ENCODE measurements at places on chromosomes 6 and 20.
A peak's percentile ranks its signal among the peaks of the same experiment; 100 is the strongest.

GRCh38 chr6:24125980-24126379, at the start of gene NRSN1:
Gene NRSN1, plus strand, starts transcription at chr6:24126215. Its CDS starts 8,113 bp downstream, at chr6:24134328.
- peak; percentile 36 for DNase-seq

GRCh38 chr6:141501616-141502015, 631.1 kb upstream of the GJE1 start:
- no peak for DNase-seq

DNA sequence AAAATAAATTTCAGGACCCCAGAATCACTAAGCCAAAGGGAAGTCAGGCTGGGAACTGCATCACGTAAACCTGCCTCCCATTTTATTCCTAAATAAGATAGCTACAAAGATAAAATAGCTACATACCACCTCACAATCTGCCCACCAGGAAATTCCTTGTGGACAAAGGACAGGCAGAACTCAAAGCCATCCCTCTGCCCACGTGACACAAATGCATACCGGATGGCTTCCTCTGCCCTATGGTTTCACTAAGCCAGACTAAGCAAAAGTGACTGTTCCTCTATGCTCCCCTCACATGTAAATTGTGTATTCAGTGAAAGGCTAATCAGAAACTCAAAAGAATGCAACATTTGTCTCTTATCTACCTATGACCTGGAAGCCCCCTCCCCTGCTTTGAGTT, 15.0 kb downstream of the MBOAT1 start:
- DNase-seq, result no peak

DNA sequence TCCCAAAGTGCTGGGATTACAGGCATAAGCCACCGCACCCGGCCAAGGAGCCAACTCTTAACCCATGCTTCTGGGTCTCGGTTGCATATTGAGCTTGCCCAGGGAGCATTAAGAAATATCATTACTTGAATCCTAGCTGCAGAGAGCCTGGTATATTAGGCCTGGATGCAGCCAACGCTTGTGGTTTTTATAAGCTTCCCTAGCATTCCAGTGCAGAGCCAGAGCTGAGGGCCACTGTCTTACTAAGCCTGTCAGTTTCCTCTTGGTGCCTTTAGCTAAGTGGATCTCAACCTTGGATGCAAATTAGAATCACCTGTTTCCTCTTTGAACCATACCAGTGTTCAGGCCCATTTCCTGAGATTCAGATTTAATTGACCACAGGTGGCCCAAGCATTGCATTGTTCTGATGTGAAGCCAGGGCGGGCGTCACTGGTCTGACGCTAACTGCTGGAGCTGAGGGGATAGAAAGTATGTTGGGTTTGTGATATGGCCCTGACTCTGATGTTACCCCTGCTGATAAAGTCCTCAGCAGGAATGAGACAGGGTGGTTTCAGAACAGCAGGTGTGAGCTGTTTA, 76.3 kb downstream of the BTBD3 start:
- no peak for DNase-seq

GRCh38 chr20:56897318-56897957, 268.3 kb downstream of the TFAP2C start:
- DNase-seq, result no peak

GRCh38 chr6:93962566-93962965, 543.2 kb upstream of the EPHA7 start:
- DNase-seq, result no peak

- no peak for DNase-seq
Observed at GRCh38 chr6:110938171-110938570, 20.3 kb upstream of the GTF3C6 start.

DNA sequence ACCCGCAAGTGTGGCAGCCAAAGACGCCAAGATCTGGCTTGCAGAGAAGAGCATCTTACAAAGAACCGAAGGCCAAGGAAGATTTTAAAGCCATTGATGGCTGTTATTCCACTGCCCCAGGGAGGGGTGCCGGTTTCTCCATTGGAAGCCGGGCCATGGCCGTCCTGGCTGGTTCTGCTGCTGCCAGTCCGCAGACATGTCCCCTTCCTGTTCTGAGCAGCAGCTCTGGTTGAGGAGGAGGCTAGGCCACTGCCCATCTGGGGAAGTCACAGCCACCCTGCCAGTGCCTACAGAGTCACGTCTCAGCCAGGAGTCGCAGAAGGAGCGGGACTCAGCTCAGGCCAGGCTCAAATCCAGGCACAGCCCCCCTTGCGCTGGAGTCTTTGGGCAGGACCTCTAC, 42.6 kb upstream of the MRGBP start:
- no peak for DNase-seq

GRCh38 chr20:23050847-23051627, 1.6 kb upstream of the THBD start:
- peak; percentile 8 for DNase-seq

DNA sequence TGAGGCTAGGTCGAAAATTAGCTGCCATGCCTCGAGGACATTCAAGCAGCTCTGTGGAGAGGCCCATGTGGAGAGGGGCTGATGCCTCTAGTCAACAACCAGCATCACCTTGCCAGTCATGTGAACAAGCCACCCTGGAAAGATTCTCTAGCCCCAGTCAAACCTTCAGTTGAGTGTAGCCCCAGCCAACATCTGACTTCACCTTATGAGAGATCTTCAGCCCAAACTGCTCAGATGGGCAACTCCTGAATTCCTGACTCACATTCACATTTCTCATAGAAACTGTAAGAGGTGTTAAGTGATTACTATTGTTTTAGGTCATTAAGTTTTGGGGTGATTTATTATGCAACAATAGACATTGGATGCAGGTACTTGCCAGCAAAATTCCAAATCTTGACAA, 44.9 kb downstream of the GJA10 start:
- DNase-seq, result no peak

DNA sequence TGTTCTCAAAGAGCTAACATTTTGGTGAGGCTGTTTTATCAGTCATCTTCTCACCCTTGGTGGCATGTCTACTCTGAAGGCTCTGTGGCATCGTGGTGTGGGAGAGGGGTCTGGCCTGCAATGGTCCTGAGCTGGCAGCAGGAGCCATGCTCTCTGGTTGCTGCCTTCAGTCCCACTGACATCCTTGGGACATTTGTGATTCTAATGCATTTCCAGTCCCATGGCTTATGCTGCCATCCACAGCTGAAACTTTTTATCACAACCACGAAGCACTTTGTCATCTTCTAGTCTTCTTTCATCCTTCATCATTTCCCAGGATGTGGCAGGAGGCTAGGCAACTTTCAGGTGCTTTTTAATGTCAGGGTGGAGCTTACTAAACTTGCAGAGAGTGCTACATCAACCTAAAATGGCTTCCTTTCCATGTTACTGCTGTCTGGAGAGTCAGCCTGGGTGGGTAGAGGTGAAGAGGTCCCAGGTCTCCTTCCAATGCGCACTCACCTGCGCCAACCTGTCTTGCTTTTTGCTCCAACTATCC, 77.1 kb downstream of the GPR63 start:
- DNase-seq, result peak; percentile 26

GRCh38 chr6:14060971-14061370, 56.6 kb upstream of the CD83 start:
- no peak for DNase-seq

DNA sequence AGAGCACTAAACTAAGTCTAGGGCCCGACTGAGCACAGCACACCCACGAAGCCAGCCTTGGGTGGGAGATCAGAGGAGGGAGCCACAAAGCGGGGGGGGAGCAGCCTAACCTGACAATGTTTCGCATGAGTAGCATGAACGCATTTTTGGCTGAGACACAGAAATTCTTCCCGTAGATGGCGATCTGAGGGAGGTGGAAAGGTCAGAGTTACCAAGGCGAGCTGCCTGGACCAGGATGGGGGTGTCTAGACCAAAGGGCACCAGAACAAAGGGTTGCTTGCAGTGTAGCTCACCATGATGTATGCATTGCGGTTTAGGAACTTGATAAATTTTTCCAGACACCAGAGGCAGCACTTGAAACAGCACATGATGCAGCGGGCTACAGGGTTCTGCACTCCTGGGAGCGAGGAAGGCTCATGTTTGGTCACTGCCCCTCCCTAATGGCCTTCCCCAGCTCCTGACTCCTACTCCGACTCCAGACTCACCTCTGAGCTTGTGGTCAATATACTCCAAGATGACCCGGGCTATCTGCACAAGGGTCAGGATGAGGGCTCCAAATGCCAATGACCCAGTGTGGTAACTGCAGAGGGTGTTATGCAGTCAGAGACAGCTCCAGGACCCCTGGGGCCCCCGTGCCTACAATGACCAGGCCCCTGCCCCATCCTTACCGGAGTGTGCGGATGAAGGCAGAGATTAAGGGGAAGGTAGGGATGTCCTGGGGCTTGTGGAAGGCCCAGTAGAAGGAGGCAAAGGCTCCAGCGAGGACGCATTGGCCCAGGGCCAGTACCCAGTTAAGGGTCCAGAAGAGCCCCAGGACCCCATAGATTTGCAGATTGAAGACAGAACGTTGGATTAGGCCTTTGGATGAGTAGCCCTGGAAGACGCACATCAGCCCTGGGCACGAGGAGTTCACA, 2.8 kb upstream of the NEU1 start:
- DNase-seq, result no peak

GRCh38 chr6:66948106-66948505, 1241.1 kb upstream of the EYS start:
- no peak for DNase-seq

DNA sequence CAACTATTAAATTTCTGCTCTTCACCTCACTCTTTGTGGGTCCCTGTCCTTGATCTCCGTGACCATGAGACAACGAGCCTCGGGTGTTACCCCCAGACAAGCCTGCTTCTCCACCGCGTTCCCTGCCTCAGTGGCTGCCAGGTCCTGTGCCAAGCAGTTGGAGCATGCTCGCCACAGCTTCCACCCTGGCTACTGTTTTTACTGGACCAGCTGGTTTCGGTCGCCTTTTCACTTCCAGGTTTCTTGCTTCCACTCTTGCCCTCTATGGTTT, 5.6 kb downstream of the TP53RK start:
- DNase-seq, result no peak

DNA sequence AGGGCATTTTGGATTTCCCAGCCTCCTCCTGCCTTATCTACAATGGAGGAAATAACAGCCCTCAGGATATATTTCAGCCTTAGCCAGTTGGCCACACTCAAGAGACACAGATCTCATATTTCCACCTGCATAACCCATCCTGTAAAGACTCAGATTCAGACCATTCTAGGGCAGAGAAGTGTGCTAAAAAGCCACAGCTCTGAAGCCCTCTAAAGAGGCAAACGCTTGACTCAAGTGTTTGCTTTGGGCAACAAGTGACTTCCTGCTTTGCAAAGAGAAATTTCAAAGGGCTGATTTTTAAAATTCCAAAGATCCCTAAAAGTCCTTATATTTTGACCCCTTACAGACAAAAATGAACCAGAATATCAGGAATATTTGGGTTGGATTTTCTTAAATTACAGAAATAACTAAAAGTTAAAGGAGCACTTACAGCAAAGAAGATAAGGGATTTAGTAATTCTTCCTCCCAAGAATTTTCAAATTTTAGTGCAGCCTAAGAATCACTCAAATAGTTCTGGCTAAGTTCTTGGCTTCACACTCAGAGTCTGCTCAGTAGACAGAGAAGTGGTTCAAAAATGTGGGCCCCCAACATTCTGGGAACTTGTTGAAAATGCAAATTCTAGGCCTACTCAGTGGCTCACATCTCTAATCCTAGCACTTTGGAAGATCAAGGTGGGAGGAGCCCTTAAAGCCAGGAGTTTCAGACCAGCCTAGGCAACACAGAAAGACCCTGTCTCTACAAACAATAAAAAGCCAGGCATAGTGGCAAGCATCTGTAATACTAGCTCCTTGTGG, 18.9 kb upstream of the ADGRF5 start:
- DNase-seq, result no peak

DNA sequence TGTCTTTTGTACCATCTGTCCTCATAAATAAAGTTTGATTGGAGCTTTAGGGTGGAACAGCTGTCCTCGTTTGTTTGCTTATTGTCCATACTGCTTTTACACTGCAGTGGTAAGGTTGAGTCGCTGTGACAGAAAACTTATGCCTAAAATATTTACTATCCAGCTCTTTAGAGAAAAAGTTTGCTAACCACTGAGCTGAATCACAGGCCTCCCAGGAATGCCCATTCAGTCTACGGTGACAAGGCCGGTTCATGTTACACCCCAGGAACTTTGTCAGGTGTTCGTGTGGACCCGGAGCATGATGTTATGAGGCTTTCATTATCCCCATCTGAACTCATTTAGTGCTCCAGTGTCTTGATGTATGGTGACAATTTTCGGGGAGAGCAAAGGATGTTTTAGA, 401.1 kb downstream of the SAMD5 start:
- no peak for DNase-seq

- DNase-seq, result peak; percentile 19
Observed at GRCh38 chr20:53922901-53923314, 147.5 kb downstream of the BCAS1 start.

DNA sequence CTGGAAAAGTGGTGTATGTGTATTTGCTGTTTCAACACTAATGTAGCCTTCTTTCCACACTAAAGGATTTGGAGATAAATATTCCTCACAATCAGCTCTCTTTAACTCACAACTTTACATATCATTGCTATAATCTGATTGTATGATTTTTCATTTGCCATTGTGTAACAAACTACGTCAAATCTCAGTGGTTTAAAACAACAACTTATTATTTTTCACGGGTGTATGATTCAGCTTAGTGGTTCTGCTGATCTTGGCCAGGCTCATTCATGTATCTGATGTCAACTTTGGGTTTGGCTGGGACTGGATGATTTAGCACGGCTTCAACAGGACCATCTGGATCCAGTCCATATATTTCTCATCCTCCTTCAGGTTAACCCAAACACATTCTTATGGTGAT, 55.4 kb upstream of the TMX4 start:
- DNase-seq, result no peak

DNA sequence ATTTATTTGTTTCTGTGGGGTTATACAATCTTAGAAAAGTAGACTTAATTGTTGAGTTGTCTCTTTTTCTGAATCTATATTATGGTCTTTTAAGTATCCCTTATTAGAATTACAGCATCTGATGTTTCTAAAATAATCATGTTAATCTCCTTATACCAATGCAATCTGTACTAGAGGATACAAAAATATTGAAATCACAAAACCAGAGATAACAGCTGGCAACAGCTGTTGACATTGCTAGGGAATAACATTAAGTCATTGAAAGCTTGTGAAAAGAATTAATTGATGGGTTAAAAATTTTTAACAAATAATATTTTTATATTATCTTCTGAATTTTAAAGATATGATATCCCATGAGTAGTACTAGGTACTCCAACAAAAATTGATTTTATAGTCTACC, 162.6 kb downstream of the COL19A1 start:
- DNase-seq, result no peak

DNA sequence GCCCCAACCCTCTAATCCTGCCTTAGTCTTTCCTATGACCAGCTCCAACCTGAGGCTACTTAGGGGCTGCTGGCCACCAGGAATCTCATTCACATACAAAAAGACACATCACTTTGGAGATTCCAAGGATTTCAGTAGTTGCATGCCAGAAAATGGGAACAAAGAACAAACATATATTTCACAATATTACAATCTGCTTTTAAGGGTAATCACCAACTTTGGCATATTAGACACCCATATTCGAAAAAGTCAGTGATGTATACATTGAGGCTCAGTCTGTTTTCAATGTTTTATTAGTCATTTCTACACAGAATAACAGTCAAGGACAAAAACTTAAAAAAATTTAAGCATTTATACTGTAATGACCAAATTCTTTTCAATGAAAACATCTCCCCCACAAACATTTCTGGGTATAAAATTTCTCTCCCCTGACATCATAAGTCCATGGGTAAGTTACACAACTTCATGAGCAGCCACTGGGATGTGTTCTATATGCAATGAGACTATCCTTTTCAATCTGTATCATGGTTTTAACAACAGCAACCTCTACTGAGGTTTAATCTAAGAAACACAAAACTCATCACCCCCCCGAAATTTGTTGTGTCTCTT, 103.5 kb downstream of the MAP7 start:
- no peak for DNase-seq

GRCh38 chr6:47419621-47420020, 58.0 kb upstream of the CD2AP start:
- no peak for DNase-seq

- no peak for DNase-seq
Observed at GRCh38 chr6:71139249-71139648, 149.4 kb upstream of the OGFRL1 start.

All from midbrain (tissue), 1 donor.